ENCODE measurements at places on chromosomes 1 and 21.

GRCh38 chr1:231964241-231964640 lies 337.7 kb downstream of the DISC1 start:
- DNase-seq, result no peak

- no peak for DNase-seq
Observed at GRCh38 chr1:82632155-82632554, 831.4 kb downstream of the ADGRL2 start.

GRCh38 chr1:53135735-53136114 lies 6.7 kb downstream of the SLC1A7 start:
- no peak for DNase-seq

DNA sequence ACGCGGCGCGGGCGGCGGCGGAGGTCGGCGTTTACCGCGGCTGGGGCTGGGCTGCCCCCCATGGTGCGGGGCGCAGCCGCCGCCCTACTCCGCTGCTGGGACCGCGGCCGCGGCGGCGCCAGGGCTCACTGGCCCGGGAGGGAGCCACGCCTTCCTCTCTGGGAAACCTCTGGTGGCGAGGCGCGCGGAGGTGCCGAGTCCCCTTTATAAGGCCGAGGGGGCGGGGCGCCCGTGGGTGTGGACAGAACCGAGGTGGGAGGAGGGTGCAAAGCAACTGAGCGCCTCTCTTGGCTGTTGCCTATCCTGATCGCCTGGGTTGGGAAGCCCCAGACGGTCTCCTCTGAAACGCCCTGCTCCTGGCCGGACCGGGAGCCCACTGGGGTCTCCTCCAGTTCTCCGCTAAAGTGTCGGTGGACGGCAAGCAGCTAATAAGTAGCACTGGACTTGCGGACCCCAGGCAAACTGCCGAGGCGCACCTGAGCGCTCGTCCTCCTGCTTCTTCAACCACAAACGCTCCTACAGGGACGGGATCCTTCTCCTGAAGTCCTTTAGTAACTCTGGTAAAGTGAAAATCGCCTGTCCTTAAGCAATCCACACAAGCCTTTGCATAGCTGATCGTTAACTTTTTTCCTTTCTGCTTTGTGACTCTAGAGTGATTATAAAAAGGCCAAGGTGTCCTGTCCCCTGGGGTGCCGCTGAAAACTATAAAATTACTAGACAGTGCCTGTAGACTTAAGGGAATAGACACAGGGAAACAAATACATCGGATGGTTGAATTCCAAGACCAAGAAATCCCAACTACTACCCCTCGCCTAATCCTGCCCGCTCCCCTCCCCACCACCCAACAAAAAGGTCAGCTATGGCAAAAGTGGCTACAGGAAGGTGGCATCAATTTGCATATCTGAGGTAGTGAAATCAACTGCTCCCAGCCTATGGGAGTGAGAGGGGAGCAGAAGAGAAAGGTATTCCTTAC lies at the start of gene PTGER3:
TSS of gene PTGER3 (minus strand) at position 182 of the 973 bp plus-strand sequence. CDS start 239 bp downstream, outside the sequence.
- peak; percentile 79 for DNase-seq

GRCh38 chr1:243244432-243244841 lies 10.6 kb downstream of the CEP170 start:
- DNase-seq, result no peak
